ENCODE measurements at places on chromosomes 3 and 15. TPM values are rescaled to one million over a fixed set of nuclear protein-coding genes. Genes with fewer than 3 reads are reported as not detected.

GRCh38 chr3:8578282-8578681 is 66.3 kb downstream of the SSUH2 start:
- DNase-seq: no peak

GRCh38 chr3:121064121-121064520 is 156.1 kb downstream of the STXBP5L start:
- DNase-seq: no peak

DNA sequence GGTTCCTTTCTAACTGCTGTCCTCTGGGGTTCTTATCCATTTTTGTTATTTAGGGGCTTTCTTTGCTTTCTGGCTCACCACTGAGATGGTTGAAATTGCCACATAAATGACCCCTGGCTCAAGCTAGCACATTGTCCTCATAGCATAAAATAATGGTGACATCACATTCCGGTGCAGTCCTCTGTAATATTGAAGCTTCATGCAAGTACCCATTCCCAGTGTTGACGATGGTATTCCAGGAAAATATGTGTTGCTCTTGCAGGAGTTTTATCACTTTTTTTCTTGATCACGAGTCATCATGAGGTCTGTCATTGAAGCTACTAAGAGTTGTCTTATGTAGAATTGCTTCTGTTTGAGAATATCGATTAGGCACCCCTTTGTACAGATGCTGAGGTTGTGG is 56.1 kb downstream of the CRTC3 start:
- DNase-seq: no peak

DNA sequence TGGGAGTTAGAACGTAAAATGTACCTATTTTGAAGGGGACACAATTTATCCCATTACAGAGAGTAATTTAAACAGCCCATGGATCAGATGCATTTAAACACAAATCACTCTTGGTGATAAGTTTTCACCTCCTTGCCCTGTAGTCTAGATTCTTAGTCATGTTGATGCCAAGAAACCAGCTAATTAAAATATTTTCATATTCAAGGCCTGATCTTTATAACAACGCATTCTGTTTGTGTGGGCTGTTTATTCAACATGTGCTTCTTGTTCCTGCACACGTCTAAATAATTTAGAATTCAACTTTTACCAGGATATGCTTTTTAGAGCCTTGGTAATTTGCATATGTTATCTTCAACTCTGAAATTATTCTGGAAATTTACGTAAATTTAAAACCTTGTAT is 25.8 kb downstream of the SNX1 start:
- no peak for DNase-seq

GRCh38 chr3:46370839-46371518 is at the start of gene CCR5:
Gene CCR5, plus strand, starts transcription at chr3:46370946. Its CDS starts 1,957 bp downstream, at chr3:46372903.
- no peak for DNase-seq

DNA sequence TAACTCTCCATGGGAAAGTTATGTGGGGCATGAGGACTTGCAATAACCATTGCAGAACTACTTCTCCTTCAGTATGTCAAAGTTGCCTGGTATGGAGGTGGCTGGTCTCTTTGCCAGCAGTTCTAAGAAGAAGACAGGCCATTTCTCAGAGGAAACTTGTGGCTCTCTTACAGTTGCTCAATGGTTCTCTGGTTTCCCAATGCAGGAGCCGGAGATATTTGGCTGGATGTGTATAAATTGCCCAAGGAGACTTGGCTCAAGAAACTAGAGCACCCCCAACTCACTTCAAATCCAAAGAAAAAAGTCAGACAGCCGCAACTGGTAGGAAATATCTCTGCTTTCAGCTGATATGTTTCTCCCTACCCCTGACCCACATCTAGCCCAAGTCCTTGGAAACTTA is 24.2 kb downstream of the WDR93 start:
- DNase-seq: no peak

GRCh38 chr3:51845129-51845528 is 16.3 kb upstream of the IQCF2 start:
- DNase-seq: no peak

- no peak for DNase-seq
Observed at GRCh38 chr15:95170561-95171380, 939.4 kb downstream of the MCTP2 start.

The COLQ gene
- 6.3 TPM for total RNA-seq

DNA sequence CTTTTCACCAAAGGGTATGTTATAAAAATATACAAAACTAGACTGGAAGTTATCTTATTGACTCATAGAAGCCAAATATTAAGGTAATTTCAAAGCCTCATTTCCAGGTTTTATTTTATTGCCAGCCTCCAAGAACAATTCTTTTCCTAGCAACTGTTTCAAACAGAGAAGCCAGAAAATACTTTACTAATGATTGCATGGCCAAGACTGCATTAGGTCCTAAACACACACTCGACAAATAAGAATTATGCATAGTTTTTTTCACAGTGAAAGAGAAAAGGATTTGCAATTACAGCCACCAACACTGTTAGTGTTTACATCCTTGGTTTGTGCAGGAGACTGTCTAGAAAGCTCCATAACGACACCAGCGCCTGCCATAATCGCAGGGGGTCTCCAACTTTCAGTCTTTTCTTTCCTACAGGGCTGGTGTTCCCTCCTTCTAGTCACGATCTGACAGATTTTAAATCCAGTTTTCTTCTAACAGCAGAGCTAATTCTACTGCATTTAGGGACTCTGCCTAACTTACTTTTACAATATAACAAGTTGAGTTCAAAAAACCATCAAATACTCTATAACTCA is 58.1 kb downstream of the CLASP2 start:
- no peak for DNase-seq

DNA sequence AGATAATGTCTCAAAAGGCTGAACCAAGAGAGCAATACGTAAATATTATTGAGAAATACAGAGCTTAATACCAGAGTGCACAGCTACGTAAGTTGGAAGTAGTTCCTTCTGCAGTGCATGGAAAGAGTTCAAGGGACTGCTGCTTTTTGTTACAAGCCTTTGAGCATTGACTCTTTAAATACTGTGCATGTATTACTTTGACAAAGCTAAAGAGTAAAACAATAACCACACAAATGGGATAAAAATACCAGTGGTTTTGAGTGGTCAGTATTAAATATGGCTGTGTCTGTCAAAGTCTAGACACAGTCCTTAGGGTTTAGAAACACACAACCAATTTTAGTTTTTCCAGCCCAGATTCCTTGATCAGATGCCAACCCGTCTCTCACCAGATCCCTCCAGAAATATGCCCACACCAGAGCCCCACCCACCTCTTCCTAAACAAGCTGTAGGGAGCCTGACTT is 62.1 kb downstream of the SSR3 start:
- DNase-seq: no peak

GRCh38 chr3:146164971-146165769 is 4.2 kb upstream of the PLOD2 start:
- no peak for DNase-seq

DNA sequence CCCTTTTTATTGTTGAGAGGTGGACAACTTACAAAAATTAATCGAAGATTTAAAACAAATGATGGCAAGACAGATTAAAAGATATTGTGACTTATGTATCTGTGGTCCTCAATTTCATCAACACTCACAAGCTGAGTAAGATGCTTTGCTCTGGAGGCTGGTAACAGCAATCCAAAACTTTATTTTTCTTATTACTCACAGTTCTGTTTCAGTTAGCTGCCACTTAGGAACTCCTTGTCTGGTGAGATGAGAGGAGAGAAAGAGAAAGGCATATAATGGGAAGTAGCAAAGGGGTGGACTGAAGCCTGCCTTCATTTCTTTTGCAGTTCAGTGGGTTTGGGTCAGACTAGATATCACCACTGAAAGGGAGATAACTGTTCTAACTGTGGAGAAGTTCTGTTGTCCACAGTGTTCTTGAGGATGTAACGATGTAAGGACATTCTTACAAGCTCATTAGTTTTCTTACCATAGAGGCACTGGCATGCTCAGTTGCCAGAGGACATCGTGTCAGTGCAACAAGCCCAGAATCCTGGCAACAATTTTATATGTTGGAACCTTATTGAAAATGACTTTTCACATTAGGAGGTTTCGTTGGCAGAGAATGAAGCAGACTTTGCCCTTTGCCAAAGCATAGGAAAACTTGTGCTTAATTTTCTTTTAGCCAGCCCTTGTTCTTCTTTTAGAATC is 93.6 kb downstream of the PLCL2 start:
- DNase-seq: no peak

The DNAH1 gene
- 20.1 TPM for total RNA-seq

DNA sequence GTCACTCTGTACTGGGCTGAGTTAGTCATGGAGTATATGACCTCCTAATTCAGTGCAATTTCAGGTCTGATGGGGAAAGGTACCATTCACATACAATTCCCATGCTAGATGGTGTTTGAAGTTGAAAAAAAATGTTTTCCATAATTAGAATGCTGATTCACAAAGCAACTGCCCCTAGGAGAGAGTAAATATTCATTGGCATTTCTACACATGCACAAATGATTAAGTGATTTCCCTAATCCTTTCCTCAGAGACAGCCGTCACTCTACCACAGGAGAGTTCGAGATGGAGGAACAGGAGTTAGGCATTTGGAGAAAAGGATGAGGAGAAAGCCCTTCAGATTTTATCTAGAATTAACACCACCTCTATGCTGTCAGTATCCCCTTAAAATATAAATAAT is 32.5 kb downstream of the GADL1 start:
- DNase-seq: no peak

The A4GNT gene
- not detected for total RNA-seq

The CHRFAM7A gene
- 4.7 TPM for total RNA-seq

- DNase-seq: no peak
Observed at GRCh38 chr3:6862880-6863195, 1.9 kb downstream of the GRM7 start.

DNA sequence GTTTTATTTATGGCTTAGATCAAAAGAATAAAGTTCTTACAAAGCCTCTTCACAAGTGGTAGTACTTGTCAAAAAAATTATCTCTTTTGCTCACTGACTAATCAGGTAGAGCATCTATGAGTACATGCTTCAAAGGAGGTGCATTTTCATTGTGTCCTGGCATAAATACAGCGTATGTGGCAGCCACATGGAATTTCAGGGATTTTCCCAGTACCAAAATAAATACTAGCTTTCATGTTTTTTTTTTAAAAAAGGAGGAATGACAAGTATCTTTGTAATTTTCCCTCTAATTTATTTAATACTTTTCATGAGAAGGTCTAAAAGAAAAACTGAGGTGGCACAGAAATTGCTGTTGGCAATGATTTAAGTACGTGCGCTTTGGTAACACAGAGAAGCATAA is 597.8 kb upstream of the ALCAM start:
- no peak for DNase-seq

GRCh38 chr3:35295906-35296305 is 343.4 kb upstream of the ARPP21 start:
- no peak for DNase-seq

DNA sequence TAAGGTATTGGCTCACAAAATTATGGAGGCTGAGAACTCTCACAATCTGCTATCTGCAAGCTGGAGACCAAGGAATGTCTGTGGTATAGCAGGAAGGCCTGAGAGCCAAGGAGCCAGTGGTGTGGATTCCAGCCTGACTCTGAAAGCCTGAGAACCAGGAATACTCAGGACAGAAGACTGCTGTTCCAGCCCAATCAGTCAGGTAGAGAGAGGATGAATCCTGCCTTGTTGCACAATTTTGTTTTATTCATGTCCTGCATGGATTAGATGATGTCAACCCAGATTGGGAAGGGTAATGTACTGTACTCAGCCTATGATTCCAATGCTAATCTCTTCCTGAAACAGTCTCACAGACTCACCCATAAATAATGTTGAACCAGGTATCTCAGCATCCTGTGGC is 312.4 kb upstream of the KCNMB2 start:
- no peak for DNase-seq

The GOLGA6L4 gene
- 9.4 TPM for total RNA-seq

GRCh38 chr3:112017091-112017490 is 17.4 kb upstream of the TMPRSS7 start:
- no peak for DNase-seq

- DNase-seq: no peak
Observed at GRCh38 chr15:40937762-40938535, 8.8 kb downstream of the DLL4 start.

- DNase-seq: no peak
Observed at GRCh38 chr15:94638183-94638582, 406.8 kb downstream of the MCTP2 start.

The GP9 gene
- 0.53 TPM for total RNA-seq

GRCh38 chr3:23991683-23992628 is 46.9 kb downstream of the NR1D2 start:
- no peak for DNase-seq

The GBE1 gene
- total RNA-seq: 40.1 TPM

- DNase-seq: no peak
Observed at GRCh38 chr3:56404884-56405283, 63.4 kb downstream of the ERC2 start.

DNA sequence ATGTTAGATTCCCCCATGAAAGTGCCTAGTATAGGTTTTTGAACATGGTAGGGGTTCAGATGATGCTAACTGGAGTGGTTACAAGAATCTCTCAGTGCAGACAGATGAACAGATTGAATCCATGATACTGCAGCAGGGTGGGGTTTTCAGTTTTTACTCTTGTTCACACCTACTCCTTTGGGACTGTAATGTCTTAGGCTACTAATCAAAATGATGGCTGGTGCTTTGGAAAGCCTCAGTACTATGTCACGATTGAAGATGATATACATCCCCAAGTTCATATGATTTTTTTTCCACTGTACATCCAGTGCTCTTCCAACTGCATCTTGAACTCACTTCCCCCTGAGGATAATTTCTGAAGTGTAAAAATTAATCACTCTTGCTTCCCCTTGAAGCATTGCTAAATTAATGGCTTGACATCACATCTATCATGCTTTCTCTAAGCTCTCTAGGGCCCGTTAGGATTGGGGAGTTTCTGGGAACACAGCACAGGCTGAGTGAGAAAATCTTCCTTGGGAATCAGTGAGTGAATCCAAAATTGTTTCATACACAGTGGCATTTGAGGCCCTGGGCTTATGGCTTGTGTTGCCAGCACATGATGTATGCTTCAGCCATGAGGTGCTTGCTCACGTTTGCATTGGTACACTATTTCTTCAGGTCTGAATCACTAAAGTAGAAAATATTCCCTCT is 115.0 kb upstream of the TPRG1 start:
- no peak for DNase-seq

The NRG4 gene
- 0.27 TPM for total RNA-seq

DNA sequence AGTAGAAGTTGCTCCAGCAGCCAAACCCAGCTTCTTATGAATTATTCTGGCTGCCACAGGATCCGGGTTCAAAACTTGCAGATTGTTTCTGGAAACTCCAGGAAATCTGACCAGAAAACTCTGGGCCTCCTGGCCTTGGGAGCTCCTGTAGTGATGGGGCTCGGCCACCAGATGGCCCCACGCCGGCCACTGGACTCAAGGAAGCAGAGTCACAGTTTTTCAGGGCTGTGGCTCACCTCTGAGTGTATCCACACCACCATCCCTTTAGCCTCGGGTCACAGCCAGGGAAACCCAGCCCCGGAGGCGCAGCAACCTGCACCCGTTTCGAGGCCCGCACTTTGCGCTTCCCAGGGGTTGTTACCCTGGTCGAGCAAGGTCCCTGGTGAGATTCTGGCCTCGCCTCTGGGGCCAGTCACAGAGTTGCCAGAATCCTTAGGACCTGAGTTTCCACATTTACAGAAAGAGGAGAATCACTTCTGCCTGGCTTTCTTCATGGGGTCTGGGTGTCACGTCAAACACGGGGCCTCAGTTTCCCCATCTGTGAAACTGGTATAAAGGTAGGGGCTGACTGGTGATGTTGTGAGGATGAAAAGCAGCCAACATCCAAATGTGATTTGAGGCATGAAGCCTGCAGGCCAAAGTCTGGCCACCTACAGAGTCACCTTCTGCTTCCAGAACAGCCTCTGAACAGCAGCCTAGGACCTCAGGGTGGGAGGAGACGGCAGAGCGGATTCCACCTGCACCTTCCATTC is 53.5 kb upstream of the LCTL start:
- DNase-seq: peak; percentile 87

The TMEM45A gene
- 20.6 TPM for total RNA-seq

- DNase-seq: no peak
Observed at GRCh38 chr3:131518680-131519079, 15.9 kb upstream of the MRPL3 start.
